ENCODE measurements at places on chromosomes 12 and 14.

DNA sequence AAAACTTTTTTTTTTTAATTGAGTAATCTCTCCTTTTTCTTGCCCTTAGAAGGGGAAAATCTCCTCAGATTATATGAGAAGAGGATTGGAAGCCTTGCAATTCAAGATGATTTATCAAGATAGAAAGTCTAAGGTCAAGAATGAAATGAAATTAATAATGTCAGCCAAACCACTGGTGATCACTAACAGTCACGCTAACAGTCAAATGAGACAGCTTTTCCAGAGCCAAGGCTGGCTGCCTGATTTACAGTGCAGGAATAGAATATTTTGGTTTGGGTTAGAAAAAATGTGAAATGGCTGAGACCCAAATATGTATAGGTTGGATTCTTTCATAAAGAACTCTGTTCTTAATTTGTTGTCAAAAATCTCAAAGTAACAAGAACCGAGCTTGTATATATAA lies 204.3 kb downstream of the PPM1H start:
- no peak for DNase-seq

DNA sequence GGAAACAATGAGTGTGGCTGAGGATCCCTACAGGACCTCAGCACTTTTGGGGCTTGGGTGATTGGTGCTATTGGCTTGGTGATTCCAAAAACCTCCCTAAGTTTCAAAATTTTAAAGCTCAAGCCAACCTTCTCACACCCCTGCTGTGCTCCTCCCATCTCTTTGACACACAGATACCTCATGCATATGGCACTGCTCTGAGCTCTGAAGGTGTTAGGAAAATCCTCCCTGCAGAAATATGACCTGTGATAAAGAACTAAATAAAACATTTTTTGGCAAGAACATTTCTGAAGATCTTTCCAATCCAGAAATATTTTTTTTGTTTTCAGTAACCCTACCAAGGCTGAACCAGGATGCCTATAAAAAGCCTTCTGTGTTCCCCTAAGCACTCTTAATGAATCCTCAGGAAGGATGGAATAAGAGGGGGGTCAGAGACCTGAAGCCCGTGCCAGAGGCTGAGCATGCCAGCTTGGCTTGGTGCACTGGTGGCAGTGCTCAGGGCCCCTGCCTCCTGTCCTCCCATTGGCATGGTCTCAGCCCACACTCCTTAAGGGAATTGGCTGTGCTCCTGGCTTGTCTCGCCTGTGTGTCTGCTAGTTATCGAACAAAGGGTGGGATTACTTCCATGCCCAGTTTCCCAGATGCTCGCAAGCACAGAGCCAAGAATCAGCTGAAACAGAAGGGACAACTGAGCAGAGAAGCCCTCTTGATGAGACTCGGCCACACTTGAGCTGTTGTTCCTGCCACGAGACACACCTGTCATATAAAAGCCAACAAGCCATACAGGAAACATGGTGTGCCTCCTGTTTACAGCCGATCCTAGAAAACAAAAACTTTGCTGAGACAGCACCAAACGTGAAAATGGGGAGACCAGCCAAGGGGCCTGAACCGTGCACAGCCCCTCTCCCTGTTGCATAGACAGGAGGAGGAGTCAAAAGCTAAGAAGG lies 132.7 kb upstream of the EEA1 start:
- no peak for DNase-seq

DNA sequence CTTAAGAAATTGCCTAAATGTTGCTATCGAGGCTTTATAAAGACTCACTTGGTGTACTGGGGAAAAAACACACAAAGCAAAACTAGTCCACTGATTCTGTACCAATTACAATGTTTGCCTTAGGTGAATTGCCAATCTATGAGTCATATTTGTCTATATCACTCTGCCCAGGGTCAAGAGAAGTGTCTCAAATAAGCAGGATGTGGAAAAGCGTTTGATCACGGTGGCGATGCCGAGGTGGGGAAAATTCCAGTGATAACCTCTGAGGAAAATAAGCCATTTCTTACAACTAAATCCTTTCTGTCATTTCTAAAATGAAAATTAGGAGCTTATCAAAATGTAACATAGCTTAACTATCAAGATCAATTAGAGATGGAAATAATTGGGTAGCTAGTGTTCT lies 148.6 kb upstream of the DIO3 start:
- no peak for DNase-seq

DNA sequence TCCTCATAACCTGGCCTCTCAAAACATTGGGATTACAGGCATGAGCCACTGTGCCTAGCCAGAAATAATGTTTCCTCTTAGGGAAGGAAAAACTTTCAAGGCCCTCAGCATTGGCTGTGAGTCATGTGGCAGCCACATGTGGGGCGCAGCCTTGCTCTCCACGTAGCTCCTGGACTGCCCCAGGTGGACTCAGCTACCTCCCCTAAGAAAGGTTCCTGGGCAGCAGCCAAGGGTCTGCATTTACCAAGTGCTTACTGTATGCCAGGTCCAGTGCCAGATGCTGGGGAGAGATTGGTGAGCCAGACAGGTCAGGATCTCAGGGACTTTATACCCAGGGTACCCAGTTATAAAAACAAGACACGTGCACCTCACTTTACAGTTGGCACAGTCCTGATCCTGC lies 3.7 kb upstream of the TRPV4 start:
- no peak for DNase-seq

DNA sequence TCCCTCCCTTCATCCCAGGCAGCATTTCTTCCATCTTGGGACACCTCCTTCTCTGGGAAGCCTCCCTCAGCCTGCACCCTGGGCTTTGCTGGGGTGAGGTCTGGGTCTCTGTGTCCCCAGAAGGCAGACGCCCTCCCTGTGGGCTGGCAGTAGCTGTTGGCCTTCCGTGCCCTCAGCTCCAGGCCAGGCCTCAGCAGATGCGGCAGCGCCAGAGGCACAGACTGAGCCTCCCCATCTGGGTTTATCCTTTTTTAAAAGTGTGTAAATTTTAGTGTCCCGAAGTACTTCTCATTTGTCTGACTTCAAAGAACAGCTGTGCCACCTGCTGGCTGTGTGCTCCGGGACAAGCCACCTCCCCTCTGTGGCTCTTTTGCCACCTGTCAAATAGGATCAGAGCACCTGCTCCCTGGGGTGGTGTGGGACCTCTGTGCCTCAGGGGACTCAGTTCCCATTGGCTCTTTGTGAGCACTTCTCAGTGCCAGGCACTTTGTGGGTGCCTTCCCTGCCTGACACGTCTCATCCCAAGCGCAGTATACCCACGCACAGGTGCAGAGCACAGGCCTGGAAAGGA lies 11.1 kb downstream of the EXOC3L4 start:
- DNase-seq = no peak

GRCh38 chr12:81520064-81520945 lies 238.8 kb downstream of the PPFIA2 start:
- DNase-seq = no peak

Measured in RWPE2 (cell line).